ENCODE measurements at places on chromosomes 1 and 21. TPM values are rescaled to one million over a fixed set of nuclear protein-coding genes. Genes with fewer than 3 reads are reported as not detected.

- DNase-seq: no peak
Measured at GRCh38 chr1:243621973-243622372, 228.1 kb downstream of the AKT3 start.

- no peak for DNase-seq
Measured at GRCh38 chr1:187266051-187266450, 437.3 kb downstream of the PLA2G4A start.

GRCh38 chr1:117674521-117675400, 68.9 kb downstream of the TENT5C start:
- DNase-seq: no peak

GRCh38 chr1:196209983-196210382, 398.3 kb downstream of the KCNT2 start:
- DNase-seq: no peak

DNA sequence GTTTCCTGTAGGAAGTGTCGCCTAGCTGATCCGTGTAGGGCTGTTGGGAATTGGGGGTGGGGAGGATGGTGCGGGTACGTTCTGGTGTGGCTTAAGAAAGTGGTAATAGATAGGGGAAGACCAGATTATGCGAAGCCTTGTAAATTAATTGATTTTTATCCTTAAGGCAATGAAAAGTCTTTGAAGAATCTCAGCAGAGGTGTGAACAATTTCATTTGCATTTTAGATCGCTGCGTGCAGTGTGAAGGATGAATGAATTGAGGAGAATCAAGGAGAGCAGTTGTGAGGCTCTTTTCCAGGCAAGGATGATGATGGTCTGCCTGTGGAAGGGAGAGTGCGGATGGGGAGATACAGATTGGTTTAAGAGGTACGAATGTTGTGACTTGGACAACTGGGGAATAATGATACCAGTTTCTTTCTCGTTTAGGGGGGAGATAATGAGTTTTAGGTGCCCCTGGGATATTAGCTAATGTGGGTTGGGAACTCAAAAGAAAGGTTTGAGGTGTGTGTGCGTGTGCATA, 813 bp upstream of the DEDD start:
- no peak for DNase-seq

GRCh38 chr1:3864884-3865283, 7.6 kb downstream of the DFFB start:
- no peak for DNase-seq

- no peak for DNase-seq
Measured at GRCh38 chr21:37615962-37616361, 249.4 kb downstream of the DYRK1A start.

DNA sequence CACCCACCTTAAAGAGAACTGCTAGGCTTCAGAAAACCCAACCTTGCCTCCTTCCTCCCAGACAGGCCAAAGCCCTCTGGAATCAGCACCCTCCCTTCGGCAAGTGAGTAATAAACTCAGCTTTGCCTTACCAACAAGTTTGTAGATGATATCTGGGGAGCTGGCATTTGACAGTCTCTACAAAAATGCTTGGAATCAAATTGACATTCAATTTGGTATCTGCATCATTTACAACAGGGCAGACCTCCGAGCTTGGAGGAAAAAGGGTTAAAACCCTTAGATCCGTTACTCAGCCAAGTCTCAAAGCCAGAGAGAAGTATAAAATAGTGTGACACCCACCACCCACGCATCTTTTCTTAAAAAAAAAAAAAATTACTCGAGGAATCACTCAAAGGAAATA, 149.3 kb upstream of the EDN2 start:
- no peak for DNase-seq

DNA sequence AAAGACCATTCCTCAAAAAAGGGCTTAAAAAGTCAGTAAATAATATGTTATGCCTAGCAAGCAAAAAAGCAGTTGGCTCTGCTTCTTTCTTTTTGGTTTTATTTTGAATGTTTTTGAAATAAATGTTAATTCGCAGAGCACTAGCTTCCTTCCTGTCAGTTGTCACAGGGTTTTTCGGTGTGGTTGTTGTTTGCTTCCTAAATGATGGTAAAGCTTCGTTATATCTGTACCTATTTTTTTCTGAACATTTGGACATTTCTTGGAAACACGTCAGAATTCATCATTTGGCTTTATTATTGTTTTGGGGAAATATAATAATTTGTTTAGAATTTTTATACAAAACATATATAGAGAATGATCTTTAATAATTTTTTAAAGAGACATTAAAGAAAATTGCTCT, 351.9 kb upstream of the SGIP1 start:
- DNase-seq: no peak

DNA sequence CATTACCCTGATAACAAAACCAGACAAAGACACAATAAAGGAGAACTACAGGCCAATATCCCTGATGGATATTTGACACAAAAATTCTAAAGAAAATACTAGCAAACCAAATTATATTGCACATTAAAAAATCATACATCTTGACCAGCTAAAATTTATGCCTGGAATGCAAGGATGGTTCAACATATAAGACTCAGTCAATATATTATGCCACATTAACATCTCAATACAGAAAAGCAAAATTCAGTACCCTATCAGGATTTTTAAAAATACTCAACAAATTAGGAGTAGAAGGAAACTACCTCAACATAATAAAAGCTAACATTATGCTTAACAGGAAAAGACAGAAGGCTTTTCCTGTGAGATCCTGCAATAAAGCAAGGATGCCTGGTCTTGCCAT, 177.1 kb downstream of the MAGI3 start:
- DNase-seq: no peak

DNA sequence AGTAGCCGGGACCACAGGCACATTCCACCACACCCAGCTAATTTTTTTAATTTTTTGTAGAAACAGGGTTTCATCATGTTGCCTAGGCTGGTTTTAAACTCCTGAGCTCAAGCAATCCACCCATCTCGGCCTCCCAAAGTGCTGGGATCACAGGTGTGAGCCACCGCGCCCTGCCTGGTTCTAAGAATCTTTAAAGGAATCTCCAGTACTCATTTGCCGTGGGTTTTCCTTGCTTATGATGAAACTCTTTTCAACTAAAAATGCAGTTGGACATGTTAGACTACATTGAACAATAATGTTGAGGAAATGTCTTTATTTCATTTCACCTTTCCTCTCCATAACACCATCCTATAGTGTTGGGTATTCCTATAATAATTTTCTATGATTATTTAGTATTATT, 121.6 kb downstream of the ZNF281 start:
- no peak for DNase-seq

GRCh38 chr21:9008636-9009035, 1512.7 kb upstream of the TPTE start:
- peak; percentile 75 for DNase-seq

DNA sequence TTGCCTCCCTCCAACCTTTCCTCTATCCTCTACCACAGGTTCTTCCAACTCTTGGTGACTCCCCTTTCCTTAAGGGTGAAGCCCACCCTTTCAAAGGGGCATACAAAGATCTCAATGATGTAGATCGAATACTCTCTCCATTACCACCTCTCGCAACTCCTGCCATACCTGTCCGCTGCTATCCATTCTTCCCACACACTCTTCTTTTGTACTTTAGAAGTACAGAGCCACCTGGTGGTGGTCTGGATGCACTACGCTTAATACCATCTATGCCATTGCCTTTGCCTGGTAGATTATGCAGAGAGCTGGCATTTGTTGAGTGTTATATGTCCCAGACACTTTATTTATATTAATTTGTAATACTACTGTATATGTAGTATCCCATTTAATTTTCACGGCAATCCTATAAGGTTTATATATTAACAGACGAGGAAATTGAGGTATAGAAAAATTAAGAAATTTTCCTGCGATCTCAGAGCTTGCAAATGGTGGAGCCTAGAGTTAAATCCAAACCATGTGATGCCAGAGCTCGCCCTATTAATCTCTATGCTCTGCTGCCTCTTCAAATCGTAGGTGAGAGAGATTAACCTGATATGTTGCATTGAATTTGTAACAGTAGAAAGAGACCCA, 22.9 kb downstream of the TSHB start:
- DNase-seq: no peak

DNA sequence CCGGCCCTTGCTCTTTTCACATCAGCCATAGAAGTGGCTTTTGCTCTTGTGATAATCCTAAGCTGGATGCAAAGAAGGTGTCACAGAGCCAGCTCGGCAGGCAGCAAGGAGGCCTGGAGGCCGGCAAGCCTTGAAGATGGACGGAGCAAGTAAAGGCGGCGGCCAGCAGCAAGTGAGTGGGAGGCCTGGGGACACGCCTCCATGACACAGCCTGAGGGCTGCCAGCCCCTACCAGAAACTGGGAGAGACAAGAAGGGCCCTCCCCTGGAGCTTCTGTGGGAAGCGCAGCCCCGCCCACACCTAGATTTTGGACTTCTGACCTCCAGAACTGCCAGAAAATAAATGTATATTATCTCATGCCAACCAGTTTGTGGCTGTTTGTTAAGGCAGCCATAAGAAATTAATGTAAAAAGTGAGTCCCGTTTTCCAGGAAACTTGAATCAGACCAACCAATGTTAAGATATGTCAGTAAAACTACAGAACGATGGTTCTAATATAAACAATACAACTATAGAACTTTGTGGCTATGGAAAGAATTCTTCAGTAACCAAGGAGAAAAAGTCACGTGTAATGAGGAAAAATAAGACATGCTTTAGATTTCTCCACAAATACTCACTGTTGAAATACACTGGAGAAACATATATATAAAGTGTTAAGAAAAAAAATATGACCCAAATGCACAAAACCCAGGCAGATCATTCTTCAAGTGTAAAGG, 49.9 kb downstream of the BACE2 start:
- peak; percentile 82 for DNase-seq

DNA sequence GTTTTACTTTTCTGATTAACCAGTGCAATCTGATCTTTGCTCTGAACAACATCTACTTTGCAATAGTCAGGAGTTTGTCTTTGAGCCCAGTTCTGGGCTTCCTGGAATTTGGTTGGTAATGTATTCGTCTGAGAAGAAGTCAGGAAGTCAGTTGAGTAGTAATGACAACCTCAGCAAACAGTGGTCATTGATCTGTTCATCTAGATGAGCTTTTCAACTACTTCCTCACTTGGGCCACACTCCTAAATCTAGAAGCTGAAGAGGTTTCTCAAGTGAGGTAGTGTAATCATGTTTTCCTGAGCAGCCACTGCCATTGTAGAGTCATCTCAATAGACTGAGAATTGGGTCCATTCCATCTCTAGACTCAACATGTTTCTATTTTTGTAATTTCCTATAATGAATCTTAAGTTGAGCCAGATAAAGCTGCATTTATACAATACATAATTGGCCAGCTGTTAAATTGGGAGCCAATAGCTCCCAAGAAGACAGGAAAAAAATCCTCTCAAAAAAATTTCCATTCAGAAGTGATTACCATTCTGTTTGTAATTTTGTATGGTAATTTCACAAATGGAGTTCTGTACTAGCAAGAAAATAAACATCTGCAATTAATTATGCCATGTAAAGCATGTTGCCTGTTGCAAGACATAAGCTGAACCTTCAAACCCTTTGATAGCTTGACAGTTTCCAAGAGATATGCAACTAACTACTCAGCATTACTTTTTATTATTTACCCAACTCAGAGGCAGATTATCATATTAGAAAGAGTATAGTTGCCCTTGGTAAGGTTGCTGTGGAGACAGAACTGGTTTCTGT, 49.6 kb downstream of the WDR64 start:
- DNase-seq: no peak

DNA sequence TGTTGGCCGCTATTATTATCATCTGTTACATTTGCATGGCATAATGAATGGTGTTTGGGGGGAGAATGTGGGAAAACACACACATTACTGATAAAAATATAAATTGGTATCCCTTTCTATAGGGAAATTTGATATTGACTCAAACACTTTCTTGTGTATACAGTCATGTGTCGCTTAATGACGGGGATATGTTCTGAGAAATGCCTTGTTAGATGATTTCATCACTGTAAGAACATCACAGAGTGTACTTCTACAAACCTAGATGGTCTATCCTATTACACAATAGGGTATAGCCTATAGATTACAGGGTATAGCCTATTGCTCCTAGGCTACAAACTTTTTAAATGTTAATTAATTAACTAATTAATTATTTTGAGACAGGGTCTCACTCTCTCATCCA, 67.2 kb upstream of the B3GALNT2 start:
- DNase-seq: no peak

GRCh38 chr1:181104790-181105133, 16.3 kb downstream of the IER5 start:
- DNase-seq: no peak

GRCh38 chr1:165330483-165330882, 26.0 kb downstream of the LMX1A start:
- no peak for DNase-seq

DNA sequence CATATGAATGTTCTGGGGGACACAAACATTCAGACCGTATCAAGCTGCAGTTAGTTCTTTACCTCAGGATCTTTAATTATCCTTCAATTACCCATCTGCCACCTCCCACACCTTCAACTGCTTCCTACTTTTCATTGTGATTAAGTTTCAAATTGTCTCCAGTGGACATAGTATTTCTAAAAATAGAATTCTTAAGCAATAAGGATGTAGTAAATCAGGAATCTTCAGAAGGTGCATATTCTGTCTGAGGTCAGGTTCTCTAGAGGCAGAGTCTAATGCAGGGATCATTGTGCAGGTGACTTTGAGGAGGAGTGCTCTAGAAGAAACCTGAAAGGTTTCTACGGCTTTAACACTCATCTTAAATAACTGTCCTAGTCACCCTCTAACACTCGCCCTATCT, 102.6 kb upstream of the PPP2R5A start:
- no peak for DNase-seq

- DNase-seq: no peak
Measured at GRCh38 chr1:34975771-34976170, 9.4 kb downstream of the TMEM35B start.

Gene ZBTB8A
- total RNA-seq: 2.8 TPM

Gene NBPF12
- 2.7 TPM for total RNA-seq

Gene TTC24
- not detected for total RNA-seq

Gene OPRD1
- total RNA-seq: not detected

Gene THEM5
- not detected for total RNA-seq

Gene C1orf87
- not detected for total RNA-seq

Gene FTCD
- total RNA-seq: 1.2 TPM

Gene CSF1
- 19.0 TPM for total RNA-seq

Gene NEK2
- 0.32 TPM for total RNA-seq

Gene KCNK2
- total RNA-seq: 0.05 TPM
